ENCODE measurements at places on chromosomes 4 and X.

DNA sequence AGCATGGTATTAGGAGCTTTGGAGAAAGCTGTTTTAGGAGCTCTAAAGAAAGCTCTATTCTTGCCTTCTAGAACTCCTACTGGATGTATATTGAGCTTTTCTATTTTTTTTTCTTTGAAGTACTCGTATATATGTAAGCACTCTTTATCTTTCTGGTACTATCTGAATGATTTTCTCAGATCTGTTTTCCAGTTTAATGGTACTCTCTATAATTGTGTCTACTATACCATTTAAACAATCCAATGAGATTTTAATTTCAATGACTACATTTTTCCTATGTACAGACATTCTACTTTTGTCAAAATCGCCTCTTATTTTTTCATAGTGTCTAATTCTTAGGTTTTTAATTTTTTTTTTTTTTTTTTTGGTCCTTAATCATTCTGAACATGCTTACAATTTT lies 328.1 kb downstream of the DCTD start:
- DNase-seq: no peak

GRCh38 chr4:187478292-187479140 lies 517.1 kb upstream of the ZFP42 start:
- DNase-seq: no peak

DNA sequence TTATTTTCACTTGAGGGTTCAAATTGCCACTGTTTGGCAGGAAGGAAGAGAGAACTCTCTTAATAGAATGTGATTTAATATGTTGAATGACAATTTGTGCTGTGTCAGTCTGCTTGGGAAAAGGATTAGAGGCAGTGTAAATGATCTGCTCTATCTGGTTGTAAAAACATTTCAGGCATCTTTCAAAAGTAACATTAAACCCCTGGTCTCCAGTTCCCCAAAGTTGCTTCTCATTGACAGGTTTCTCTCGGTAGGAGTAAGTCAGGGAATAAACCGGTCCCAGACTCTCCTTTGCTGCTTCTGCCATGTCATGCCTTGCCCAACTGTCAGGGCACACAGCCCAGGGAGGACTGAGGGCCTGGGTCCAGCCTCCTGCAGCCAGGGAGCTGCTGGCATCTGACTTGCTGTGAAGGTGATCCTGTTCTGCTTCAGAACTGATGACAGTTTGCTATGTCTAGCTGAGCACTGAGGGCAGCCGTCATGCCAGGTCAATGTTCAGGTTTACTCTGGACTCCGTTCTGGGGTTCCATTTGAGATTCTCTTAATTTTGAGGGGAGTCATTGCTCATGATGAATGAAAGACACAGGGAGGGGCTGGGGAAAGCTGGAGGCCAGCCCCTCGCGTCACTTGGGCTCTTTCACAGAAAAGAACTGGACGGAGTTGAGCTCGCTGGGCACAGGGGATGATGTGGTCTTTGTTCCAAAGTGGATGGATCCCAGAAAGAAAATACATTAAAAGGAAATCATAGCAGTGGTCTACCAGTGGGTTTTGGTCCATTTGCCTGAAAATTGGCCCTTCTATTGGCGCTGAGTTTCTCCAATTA lies 312.4 kb downstream of the ARHGAP10 start:
- DNase-seq: no peak

DNA sequence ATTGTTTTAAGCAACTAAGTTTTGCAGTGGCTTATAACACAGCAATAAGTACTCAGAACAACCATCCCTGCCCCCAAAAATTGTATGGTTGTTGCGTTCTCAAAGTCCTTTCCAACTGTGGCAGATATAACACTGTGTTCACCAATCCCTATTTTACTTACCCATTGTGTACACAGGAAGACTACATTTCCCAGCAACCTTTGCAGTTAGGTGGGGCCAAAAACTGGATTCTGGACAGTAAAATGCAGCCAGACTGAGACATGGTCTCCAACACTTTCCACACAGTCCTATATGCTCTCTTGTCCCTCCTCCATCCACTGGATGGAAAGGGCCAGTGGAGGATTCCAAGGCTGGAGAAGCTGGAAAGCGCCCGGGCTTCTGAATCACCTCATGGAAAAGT lies 523.6 kb downstream of the BCOR start:
- DNase-seq: no peak

DNA sequence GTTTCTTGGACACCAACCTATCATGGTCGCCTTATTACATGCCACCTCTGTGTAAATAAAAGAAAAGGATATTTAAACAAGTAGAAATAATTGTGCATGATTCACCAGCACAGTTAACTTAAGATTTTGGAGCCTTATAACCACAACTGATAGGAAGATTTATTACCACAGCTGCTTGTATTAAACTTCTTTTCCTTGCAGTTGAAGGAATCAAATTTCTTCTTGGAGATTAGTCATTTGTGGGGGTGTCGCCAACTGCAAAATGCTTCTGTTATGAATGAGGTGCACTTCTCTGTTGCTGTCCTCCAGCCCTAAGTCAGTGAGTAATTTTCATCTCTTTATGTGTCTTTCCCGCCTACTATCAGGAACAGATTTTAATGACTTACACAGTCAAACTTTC lies 73.3 kb downstream of the OR13H1 start:
- DNase-seq: no peak

GRCh38 chrX:132631579-132632232 lies 142.9 kb upstream of the MBNL3 start:
- DNase-seq: no peak

DNA sequence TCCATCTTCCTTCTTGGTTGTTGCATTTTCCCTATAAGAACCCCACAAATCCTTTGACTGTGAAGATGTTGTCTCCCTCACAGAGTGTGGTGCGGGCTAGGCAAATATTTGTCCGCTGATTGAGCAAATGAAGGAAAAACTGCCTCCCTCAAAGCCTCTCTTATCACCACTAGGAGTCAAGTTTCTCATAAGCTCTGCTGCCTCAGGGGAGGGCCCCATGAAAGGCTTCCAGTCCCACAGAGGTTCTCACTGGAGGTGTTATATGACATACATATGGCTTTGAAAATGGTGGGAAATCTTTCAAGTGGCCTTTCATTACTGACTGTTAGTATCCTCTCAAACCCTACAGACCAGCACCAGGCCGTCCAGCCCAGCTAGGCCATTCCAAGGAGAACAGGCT lies 9.3 kb downstream of the VGLL1 start:
- no peak for DNase-seq

GRCh38 chr4:167642250-167642649 lies 408.0 kb upstream of the SPOCK3 start:
- DNase-seq: no peak

DNA sequence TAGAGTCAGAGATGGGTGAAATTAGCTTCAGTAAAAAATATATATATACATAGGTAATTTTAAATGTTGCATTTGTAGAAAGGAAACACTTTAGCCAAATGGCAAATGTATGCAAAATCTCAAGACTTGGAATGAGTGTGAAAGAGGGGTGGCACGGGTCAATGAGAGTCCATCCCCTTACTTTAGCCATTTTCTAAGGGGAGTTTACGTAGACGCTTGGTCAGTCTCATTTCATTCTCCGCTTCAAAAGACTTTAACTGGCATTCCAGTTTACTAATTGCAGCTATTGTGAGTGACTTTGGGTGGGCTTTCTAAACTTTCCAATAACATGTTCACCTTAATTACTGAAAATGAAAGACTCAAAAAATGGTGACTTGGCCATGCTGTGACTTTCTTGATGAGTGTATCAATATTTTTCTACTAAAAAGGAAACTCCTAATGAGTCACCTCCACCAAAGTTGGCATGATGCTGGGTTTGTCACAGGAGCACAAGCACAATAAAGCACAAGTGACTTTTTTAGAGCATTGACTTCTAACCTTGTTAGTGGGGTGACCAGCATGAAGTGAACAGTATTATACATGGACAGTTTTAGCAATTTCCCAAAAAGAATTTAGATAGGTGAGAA lies 356.0 kb upstream of the RASGEF1B start:
- no peak for DNase-seq

DNA sequence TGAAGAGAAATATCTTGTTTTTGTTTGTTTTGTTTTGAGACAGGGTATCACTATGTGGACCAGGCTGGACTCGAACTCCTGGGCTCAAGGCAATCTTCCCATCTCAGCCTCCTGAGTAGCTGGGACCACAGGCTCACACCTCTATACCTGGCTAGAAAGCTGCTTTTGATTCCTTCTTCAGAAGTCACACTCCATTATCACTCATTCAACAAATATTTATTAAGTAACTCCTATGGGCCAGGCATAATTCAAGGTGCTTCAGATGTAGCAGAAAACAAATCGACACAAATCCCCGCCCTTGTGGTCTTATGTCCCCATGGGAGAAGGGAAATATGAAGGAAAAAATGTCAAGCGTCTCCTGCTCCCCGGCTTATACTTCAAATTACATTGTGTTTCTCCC lies 72.6 kb upstream of the DHX15 start:
- DNase-seq: no peak

GRCh38 chr4:82638479-82638878 lies 76.7 kb upstream of the TMEM150C start:
- DNase-seq: no peak

GRCh38 chr4:102322736-102323135 lies 22.5 kb downstream of the SLC39A8 start:
- no peak for DNase-seq

- no peak for DNase-seq
Measured at GRCh38 chr4:113756005-113756410, 5.5 kb downstream of the CAMK2D start.

DNA sequence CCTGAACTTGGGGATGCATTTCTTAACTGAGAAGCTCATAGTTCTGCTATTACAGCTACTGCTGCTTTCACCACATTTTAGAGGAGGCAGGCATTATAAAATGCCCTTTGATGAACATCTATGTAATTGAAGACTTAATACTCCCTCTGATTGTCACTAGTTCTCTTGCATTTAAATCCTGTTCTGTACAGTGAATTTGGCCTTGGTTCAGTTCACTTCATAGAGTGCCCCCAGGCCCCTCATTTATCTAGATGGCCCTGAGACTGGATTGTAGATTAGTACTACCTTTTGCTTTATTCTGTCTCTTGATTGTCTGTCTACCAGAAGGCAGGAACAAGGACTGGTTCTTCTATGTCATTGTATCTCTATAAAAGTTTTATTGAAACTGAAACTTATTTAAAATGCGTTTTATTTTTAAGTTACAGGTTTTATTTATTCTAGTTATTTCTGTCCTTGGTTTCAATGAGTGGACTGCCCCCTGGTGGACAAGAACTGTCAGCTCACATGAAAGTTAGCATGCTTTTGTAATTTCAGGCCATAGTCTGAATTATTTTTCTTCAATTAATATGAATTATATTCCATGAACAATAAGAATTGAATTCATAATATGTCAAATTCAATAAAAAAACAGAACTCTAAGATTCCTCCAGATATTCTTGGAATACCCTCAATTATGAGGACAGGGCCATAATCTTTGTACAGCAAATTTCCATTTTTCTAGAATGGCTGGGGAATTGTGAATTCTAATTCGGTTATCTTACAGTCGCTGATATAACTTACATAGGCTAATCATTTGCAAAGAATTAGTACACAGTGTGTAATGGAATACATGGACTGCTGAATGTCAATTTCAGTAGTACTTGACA lies 47.2 kb upstream of the TMEM33 start:
- no peak for DNase-seq

- DNase-seq: no peak
Measured at GRCh38 chr4:100063355-100063754, 113.3 kb upstream of the H2AZ1 start.

- DNase-seq: no peak
Measured at GRCh38 chr4:7034262-7035081, 8.7 kb upstream of the TADA2B start.

DNA sequence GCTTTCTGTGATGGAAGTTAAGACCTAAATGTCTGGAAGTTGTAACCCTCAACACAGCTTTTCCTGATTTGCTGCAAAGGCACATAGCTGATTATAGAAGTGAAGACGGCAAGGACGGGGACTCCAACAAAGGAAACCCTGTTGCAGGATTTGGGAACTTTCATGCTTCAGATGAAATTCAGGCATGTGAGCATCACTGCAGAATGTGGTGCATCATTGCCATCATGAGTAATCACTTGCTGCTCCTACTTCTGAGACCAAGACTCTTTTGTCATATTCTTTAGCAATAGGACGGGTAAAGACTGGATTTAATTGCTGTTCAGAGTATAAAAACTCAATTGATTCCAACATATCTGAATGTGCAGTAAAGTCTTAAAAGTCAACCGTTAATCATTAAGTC lies 35.8 kb downstream of the YIPF6 start:
- DNase-seq: no peak

GRCh38 chr4:169241464-169241863 lies 29.3 kb downstream of the SH3RF1 start:
- DNase-seq: no peak

DNA sequence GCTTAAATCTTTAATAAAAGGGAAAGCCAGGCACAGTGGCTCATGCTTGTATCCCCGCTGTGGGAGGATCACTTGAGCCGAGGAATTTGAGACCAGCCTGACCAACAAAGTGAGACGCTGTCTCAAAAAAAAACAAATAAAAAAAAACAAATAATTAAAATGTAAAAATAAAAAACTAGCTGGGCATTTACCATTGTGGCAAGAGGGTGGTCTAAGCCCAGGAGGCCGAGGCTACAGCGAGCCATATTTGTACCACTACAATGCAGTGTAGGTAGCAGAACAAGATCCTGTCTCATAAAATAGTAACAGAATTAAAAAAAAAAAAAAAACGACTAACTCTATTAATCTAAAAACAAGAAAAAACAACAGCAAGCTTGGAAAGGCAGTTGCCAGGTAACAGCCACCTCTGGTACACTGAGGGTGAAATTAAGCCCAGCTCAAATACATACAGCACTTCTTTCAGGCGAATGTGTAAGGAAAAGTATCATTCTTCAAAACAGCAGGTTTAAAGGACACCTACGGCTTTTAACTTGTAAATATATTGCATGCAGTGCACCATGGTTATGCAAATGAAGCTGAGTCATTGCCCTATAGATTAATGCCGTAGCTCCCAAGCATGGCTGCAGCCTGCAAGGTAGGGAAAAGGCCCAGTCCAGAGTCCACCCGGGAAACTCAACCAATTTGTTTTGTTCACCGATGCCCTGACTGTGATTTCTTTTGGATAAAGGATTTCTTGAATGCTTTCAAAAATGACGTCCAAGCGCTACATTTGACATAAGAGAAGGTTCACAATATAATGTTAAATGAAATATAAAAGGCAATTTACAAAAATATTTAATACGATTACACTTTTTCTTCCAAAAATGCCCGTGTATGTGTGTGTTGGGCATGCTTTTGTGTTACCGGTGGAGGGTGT lies 14.5 kb upstream of the TXLNG start:
- no peak for DNase-seq

DNA sequence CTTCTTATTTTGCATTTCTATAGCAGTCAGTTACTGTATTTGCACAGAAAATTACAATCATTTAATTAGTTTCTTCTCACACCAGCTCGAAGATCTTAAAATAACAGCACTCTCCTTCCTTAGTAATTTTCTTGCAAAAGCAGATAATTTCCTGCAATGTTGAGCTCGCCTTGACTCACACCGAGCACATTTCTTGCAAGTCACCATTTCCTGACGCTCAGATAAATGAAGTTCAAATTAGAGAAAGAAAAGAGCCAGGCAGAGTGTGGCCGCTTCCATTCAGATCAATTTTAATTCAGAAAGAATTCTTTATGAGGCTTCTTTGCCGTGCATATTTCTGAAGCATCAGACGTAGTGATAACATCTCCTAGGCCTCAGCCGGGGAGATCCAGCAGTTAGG lies 10.1 kb downstream of the SORCS2 start:
- no peak for DNase-seq
